MM.1S (cell line): ENCODE measurements at places on chromosomes 16 and 17.
A peak's percentile ranks its signal among the peaks of the same experiment; 100 is the strongest.

DNA sequence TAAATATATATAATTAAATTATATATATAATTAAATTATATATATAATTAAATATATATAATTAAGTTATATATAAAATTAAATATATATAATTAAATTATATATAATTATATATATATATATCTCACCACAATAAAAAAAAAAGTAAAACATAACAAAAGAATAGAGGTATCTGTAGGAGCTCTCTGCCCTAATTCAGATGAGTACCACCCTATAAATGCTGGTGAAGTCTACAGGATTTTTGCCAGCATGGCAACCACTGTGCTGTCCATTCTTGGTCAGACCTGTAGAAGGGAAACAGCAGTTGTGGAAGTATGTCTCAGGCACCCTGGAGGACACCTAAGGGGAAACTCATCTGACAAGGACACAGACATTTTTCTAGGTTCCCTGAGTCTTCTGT is 259.7 kb downstream of the PRKCA start:
- H3K4me1 ChIP-seq = peaks cover 3% of the 10 kb centered on the region; the same call in 1 of the 2 replicates
- DNase-seq = no peak
- H3K27ac ChIP-seq = no peak overlapping the region
- no peaks in the 10 kb centered on the region for H3K36me3 ChIP-seq
- H3K4me3 ChIP-seq = no peak overlapping the region
- no peaks in the 10 kb centered on the region for H3K27me3 ChIP-seq

DNA sequence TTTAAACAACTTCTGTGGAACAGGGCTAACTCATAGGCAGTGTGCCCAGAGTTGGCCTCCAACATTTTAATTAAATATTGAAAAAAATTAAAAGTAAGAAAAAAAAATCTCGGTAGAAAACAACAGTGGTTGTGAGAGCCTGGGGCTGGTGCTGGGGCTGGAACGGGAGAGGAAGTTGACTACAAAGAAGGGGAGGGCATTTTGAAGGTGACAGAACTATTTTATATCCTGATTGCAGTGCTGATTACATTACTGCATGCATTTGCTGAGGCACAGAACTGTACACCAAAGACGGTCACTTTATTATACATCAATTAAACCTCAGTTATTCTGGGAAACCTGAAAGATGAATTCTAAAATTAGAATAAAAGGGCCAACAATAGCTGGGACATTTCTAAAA is 142.5 kb downstream of the PARN start:
- no peaks in the 10 kb centered on the region for H3K36me3 ChIP-seq
- DNase-seq = no peak
- no peak overlapping the region for H3K27ac ChIP-seq
- H3K4me1 ChIP-seq = 0 out of 2 replicates have a peak, but pooled peaks cover 7% of the 10 kb centered on the region

DNA sequence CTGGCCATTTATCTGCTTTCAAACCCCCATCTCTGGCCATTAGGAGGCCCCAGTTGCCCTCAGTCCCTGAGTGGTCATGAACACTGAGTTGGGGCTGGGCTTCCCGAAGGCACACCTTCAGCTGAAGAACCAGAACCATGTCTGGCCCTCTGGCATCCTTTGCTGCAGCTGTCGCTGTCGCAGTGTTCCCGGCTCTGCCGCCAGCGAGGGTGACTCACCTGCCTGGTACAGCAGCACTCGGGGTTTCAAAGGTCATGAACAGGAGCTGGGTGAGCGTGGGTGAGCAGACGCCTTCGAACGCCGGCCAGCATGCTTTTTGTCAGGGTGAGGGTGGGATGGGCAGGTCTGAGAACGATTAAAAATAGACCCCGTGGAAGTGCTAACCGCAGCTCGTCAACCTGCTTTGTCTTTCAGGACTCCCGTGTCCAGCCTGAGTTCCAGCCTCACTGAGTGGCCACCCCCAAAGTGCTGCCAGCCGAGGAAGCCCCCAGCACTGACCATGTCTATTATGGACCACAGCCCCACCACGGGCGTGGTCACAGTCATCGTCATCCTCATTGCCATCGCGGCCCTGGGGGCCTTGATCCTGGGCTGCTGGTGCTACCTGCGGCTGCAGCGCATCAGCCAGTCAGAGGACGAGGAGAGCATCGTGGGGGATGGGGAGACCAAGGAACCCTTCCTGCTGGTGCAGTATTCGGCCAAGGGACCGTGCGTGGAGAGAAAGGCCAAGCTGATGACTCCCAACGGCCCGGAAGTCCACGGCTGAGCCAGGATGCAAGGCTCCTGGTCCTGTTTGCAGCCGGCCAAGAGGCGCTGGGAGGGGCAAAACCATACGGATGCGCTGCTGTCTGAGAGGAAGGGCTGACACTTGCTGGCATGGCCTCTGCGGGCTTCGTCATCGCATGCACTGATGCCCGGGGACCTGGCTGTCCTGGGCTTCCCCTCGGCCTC is 7.6 kb downstream of the SNN start:
- H3K27me3 ChIP-seq = no peaks in the 10 kb centered on the region
- H3K4me3 ChIP-seq = no peak overlapping the region
- DNase-seq = peak; percentile 62
- peaks cover 80% of the 10 kb centered on the region for H3K4me1 ChIP-seq
- peaks cover 12% of the 10 kb centered on the region for H3K36me3 ChIP-seq

DNA sequence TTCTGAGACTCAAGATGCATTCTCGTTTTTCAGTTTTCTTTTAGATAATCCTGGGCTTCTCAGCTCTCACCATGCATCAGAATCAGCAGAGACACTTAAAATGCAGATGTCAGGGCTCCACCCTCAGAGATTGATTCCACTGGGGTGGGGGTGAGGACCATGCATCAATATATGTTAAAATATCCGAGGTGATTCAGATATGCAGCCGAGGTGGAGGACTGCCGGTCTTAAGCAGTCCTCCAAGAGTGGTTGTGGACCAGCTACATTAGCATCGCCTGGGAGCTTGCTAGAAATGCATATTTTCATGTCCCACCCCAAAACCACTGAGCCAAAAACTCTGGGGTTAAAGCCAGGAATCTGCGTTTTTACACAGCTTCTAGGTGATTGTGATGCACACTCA is 501.3 kb downstream of the CDH13 start:
- no peaks in the 10 kb centered on the region for H3K27me3 ChIP-seq
- no peaks in the 10 kb centered on the region for H3K36me3 ChIP-seq
- no peak for DNase-seq
- H3K27ac ChIP-seq = no peak overlapping the region
- no peaks in the 10 kb centered on the region for H3K4me1 ChIP-seq
